SJCRH30 (cell line): ENCODE measurements at places on chromosomes 11 and 22. TPM values are rescaled to one million over a fixed set of nuclear protein-coding genes. Genes with fewer than 3 reads are reported as not detected.

The ZFP91 gene
- total RNA-seq: 56.4 and 60.5 TPM in 2 replicates

The C1QTNF4 gene
- total RNA-seq: not detected in 2 replicates

The BARX2 gene
- total RNA-seq: 0.06 and 0.18 TPM in 2 replicates

The COX8A gene
- total RNA-seq: 597 and 702 TPM in 2 replicates

The SOX6 gene
- total RNA-seq: 4.9 and 7.9 TPM in 2 replicates

The NEU3 gene
- 10.4 and 10.8 TPM in 2 replicates for total RNA-seq

The C22orf42 gene
- not detected in 2 replicates for total RNA-seq

The SLC15A3 gene
- 1.0 and 1.6 TPM in 2 replicates for total RNA-seq

The C11orf16 gene
- total RNA-seq: not detected in 2 replicates

The PRG3 gene
- not detected in 2 replicates for total RNA-seq

The LYVE1 gene
- total RNA-seq: not detected in 2 replicates

GRCh38 chr11:92794783-92795182 is 174.7 kb upstream of the MTNR1B start:
- H3K27ac ChIP-seq: no peak overlapping the region
- no peak for DNase-seq
- no peaks in the 10 kb centered on the region for H3K27me3 ChIP-seq
- no peaks in the 10 kb centered on the region for H3K36me3 ChIP-seq

GRCh38 chr11:128942817-128943427 is at the start of gene TP53AIP1:
Gene TP53AIP1 (minus strand): TSS chr11:128942871. CDS start chr11:128937818, 5,053 bp downstream.
- H3K4me1 ChIP-seq: peaks cover 29% of the 10 kb centered on the region
- H3K27ac ChIP-seq: no peak within 1 kb of the TSS
- no peak within 1 kb of the TSS for H3K4me3 ChIP-seq
- H3K27me3 ChIP-seq: no peaks in the 10 kb centered on the region
- no peaks in the 10 kb centered on the region for H3K36me3 ChIP-seq

GRCh38 chr22:37407856-37408255 is 19.4 kb downstream of the ELFN2 start:
- no peaks in the 10 kb centered on the region for H3K36me3 ChIP-seq
- H3K4me1 ChIP-seq: no peaks in the 10 kb centered on the region
- H3K27me3 ChIP-seq: peaks cover 21% of the 10 kb centered on the region
- no peak for DNase-seq
- no peak overlapping the region for H3K4me3 ChIP-seq

GRCh38 chr11:68413591-68413999 is 47.0 kb upstream of the PPP6R3 start:
- H3K4me3 ChIP-seq: no peak overlapping the region
- H3K27me3 ChIP-seq: no peaks in the 10 kb centered on the region
- DNase-seq: no peak

DNA sequence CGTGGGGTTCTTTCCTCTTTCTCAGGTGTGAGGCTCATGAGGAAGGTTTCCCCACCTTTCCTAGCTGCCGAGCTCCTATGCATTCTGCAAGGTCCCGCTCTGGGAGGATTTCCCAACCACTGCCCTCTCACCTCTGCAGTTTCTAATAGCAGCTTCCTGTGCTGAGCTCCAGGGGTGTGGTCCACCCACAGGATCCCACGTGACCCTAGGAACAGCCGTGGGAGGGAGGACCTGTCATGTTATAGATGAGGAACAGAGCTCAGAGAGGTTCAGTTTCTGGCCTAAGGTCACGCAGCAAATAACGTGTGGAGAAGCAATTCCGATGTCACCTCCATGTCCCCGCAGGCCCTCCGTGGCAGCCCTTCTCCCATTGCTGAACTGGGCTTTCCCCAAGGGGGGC is 38.5 kb downstream of the FLRT1 start:
- no peak for DNase-seq
- no peak overlapping the region for H3K4me3 ChIP-seq
- no peaks in the 10 kb centered on the region for H3K27me3 ChIP-seq
- H3K4me1 ChIP-seq: peaks cover 49% of the 10 kb centered on the region

DNA sequence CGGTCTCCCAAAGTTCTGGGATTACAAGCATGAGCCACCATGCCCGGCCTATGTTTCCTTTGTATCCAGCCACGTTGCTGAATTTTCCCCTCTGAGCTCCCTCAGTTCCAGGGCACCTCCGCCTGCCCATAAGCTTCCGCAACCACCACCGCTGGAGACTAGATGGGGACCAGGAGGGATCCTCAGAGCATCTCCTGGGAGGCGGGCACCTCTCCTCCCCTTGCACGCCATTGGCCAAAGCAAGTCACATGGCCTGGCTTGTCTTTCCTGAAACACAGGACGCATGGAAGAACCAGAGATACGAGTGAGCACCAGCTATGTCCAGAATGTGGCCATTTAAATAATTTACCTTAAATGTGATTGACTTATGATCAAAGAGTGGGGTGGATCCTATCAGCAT is 388.3 kb downstream of the BRD1 start:
- H3K4me1 ChIP-seq: no peaks in the 10 kb centered on the region
- DNase-seq: no peak
- no peak overlapping the region for H3K27ac ChIP-seq
- H3K4me3 ChIP-seq: no peak overlapping the region
- peaks cover 44% of the 10 kb centered on the region for H3K27me3 ChIP-seq

DNA sequence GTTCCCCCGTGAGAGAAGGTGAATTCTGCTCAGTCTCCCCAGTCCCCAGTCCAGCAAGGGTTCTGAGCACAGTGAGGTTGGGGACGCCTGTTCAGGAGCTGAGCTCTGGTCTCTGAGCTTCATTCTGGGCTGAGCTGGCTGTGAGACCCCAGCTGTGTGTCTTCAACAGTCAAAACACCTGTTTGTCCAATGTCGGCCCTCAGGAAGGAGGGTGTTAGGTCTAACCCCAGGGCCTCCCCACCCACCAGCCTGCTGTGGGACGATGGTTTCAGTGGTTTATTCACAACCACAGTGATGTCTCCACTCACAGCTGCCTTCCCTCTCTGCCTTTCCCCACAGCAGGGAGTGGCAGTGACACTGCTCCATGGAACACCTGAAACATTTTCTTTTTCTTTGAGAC is 1282.9 kb downstream of the TBC1D22A start:
- no peaks in the 10 kb centered on the region for H3K4me1 ChIP-seq
- no peaks in the 10 kb centered on the region; the same call in 1 of the 2 replicates for H3K27me3 ChIP-seq
- H3K36me3 ChIP-seq: no peaks in the 10 kb centered on the region
- H3K27ac ChIP-seq: no peak overlapping the region
- H3K4me3 ChIP-seq: no peak overlapping the region
- DNase-seq: peak; percentile 78

GRCh38 chr11:96470521-96470920 is 80.7 kb downstream of the JRKL start:
- no peak overlapping the region for H3K27ac ChIP-seq
- no peaks in the 10 kb centered on the region for H3K4me1 ChIP-seq
- no peak for DNase-seq

- no peak overlapping the region for H3K27ac ChIP-seq
- H3K4me1 ChIP-seq: no peaks in the 10 kb centered on the region
- no peaks in the 10 kb centered on the region for H3K27me3 ChIP-seq
- DNase-seq: no peak
- no peaks in the 10 kb centered on the region for H3K36me3 ChIP-seq
Observed at GRCh38 chr11:115696563-115696962, 192.3 kb upstream of the CADM1 start.

GRCh38 chr11:59259867-59260475 is 47.2 kb upstream of the MPEG1 start:
- H3K27me3 ChIP-seq: no peaks in the 10 kb centered on the region
- H3K36me3 ChIP-seq: no peaks in the 10 kb centered on the region
- no peak overlapping the region for H3K4me3 ChIP-seq

GRCh38 chr11:60720460-60720859 is 4.1 kb upstream of the MS4A18 start:
- H3K27ac ChIP-seq: no peak overlapping the region
- H3K36me3 ChIP-seq: no peaks in the 10 kb centered on the region
- H3K27me3 ChIP-seq: no peaks in the 10 kb centered on the region; the same call in 1 of the 2 replicates

GRCh38 chr22:38250643-38251340 is 22.0 kb downstream of the TMEM184B start:
- no peaks in the 10 kb centered on the region for H3K4me1 ChIP-seq
- DNase-seq: no peak
- H3K4me3 ChIP-seq: no peak overlapping the region
- H3K27me3 ChIP-seq: no peaks in the 10 kb centered on the region

DNA sequence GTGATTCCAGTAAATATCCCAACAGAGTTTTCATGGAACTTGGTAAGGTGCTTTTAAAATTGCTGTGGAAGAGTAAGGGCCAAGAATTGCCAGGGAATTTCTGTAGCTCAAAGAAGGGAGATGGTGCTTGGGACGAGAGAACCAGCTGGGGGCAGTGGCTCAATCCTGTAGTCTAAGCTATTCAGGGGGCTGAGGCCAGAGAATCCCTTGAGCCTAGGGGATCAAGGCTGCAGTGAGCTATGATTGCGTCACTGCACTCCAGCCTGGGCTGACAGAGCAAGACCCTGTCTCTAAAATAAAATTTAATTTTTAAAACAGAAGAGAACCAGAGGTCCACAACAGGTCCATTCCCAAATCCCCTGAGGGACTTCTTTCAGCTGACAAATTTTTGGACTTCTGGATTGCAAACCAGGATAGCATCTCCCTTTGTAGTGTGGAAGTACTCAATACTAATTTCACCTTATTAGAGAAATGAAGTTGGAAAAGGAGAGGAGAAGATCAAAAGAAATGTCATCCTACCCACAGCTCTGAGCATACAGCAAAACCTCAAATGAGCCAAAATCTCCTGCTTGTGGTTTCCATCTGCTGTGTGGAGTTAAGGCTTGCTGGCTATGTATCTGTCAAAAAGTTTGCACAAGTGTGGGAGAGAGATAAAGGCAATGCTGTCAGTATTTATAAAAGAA is 59.2 kb upstream of the CLPB start:
- H3K4me1 ChIP-seq: peaks cover 37% of the 10 kb centered on the region
- no peak overlapping the region for H3K27ac ChIP-seq
- H3K27me3 ChIP-seq: no peaks in the 10 kb centered on the region
- DNase-seq: peak; percentile 34

- H3K4me3 ChIP-seq: no peak overlapping the region
- H3K4me1 ChIP-seq: peaks cover 9% of the 10 kb centered on the region
- no peak overlapping the region for H3K27ac ChIP-seq
- no peaks in the 10 kb centered on the region for H3K36me3 ChIP-seq
- DNase-seq: no peak
Observed at GRCh38 chr11:6319001-6319703, 1.1 kb downstream of the CAVIN3 start.

DNA sequence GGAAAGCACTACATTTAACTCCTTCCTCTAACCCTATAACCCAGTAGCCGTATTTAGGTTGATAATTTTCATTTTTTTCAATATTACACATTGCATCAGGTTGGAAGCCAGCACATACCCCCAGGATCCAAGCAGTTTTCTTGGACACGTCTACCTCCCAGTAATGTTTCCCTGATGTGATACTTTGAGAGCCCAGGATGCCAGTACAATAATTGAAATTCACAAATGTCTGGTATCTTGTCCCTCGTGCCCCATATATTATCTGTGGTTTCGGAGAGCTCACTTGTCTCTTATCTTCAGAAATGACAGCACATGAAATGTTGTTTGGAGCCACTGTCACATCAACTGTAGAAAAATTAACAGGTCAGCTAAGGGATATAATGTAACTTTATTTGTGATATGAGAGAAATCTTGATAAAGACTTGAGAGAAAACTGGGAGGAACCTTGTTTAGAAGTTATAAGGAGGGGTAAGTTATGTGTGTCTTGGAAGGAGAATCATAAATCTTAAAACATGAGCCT is 19.8 kb downstream of the TRIM5 start:
- H3K4me3 ChIP-seq: no peak overlapping the region
- H3K36me3 ChIP-seq: no peaks in the 10 kb centered on the region
- no peak overlapping the region for H3K27ac ChIP-seq
- H3K4me1 ChIP-seq: no peaks in the 10 kb centered on the region
- no peak for DNase-seq
- H3K27me3 ChIP-seq: no peaks in the 10 kb centered on the region

GRCh38 chr22:36734171-36735058 is 30.9 kb upstream of the CACNG2 start:
- no peak for DNase-seq
- H3K4me3 ChIP-seq: no peak overlapping the region
- no peak overlapping the region for H3K27ac ChIP-seq
- H3K36me3 ChIP-seq: no peaks in the 10 kb centered on the region
- H3K27me3 ChIP-seq: no peaks in the 10 kb centered on the region
- no peaks in the 10 kb centered on the region for H3K4me1 ChIP-seq

DNA sequence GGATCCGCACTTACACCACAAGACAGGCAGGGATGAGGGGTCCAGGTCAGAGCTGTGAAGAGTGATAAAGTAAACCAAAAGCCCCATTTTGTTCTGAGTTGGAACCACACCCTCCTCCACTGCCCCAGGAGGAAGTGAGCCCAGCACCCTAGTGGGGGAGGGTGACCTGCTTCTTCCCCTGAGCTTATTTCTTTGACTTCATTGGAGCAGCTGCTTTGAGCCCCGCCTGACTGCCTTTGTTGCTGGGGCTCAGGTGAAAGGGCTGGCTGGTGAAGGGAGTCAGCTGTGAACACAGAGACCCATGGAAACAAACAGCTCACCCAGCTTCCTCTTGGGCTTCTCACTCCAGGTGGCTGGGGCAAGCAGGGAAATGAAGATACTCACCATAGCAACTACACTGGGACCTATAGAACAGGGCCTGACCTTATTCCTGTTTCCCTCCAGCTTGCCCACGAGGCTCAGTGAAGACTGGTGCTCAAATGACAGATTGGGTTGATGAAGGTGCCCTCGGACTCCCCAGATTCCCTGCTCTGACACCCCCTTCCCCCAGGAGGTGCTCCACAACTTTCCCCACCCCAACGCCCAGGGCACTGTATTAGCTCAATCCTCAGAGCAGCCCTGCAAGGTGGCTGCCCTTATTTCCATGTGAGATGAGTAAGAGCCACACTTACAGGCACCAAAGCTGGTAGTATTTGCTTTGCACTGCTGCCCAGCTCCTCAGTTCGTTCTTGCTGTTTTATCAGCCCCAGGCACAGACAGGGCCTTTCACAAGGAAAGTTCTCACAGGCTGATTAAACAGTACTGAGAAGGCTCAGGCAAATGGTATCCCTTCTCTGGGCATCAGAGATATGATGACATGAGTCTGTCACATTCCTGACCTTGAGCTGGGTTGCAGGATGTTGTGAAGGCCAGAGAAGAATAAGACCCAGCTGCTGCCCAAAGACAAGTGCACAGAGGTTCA is 2.4 kb downstream of the UCP2 start:
- peaks cover 45% of the 10 kb centered on the region for H3K36me3 ChIP-seq
- no peak overlapping the region for H3K27ac ChIP-seq
- no peaks in the 10 kb centered on the region for H3K27me3 ChIP-seq
- DNase-seq: no peak
- H3K4me1 ChIP-seq: peaks cover 7% of the 10 kb centered on the region; the same call in 1 of the 2 replicates

DNA sequence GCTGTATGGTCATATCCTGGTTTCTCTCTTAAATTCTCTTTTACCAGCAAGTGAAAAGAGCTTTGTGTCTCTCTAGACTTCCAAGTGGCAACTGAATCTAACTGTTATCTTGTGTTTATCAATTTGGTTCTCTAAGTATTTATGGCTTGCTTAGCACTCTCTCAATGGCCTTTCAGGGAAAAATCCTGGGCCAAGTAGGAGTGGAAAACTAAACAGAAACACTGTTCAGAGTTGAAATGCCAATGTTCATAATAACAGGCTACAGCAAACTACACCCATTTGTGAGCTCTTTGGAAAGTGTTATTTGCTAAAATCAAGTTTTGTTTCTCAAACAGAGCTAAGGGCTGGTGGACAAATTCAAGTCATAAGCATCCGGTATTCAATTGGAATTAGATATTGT is 10.1 kb downstream of the MMP12 start:
- no peak for DNase-seq
- no peak overlapping the region for H3K4me3 ChIP-seq
- peaks cover 4% of the 10 kb centered on the region for H3K4me1 ChIP-seq
- H3K27ac ChIP-seq: no peak overlapping the region
- no peaks in the 10 kb centered on the region for H3K36me3 ChIP-seq
- no peaks in the 10 kb centered on the region for H3K27me3 ChIP-seq
